RKO (cell line): ENCODE measurements at places on chromosomes 13 and 19.

- DNase-seq, result no peak
These were observed 8.4 kb downstream of the NAPA start for GRCh38 chr19:47506459-47506858.

GRCh38 chr19:22606212-22606553, 27.9 kb upstream of the ZNF492 start:
- no peak for DNase-seq

- no peak for DNase-seq
These were observed 29.3 kb upstream of the ATP1A3 start for GRCh38 chr19:42023121-42023942.

GRCh38 chr13:111480503-111480902, 160.1 kb downstream of the TEX29 start:
- no peak for DNase-seq

DNA sequence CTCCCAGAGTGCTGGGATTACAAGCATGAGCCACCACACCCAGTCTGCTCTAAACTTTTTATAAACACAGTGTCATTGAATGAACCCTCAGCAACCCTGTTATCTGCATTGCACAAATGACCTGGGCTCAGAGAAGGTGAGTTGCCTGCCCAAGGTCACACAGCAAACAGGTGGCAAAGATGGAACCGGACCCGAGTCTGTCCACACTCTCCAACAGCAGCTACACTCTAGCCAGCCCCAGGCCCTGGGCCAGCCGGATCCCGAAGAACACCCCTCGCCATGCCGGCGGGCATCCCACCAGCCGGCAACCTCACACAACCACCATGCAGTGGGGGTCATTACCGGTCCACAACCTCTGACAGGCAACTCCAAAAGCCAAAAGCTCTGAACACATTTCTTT, 14.5 kb downstream of the ERCC2 start:
- DNase-seq, result no peak

DNA sequence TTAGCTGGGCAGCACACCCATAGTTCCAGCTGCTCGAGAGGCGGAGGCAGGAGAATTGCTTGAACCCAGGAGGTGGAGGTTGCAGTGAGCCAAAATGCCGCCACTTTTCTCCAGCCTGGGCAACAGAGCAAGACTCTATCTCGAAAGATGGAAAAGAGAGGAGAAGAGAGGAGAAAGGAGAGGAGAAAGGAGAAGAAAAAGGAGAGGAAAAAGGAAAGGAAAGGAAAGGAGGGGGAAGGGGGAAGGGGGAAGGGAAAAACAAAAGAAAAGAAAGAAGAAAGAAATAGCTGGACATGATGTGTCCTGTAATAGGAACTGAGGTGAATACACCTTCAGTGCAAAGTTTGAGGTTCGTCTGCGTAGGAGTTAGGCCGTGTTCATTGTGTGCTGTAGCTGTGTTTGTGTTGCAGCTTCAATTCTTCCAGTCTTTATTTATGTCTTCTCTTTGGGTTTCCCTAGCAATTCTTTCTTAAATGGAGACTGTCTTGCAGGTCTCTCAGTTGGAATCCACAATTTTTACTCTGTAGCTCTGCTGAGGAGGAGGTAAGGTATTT, 13.4 kb downstream of the ZNF607 start:
- DNase-seq, result no peak

DNA sequence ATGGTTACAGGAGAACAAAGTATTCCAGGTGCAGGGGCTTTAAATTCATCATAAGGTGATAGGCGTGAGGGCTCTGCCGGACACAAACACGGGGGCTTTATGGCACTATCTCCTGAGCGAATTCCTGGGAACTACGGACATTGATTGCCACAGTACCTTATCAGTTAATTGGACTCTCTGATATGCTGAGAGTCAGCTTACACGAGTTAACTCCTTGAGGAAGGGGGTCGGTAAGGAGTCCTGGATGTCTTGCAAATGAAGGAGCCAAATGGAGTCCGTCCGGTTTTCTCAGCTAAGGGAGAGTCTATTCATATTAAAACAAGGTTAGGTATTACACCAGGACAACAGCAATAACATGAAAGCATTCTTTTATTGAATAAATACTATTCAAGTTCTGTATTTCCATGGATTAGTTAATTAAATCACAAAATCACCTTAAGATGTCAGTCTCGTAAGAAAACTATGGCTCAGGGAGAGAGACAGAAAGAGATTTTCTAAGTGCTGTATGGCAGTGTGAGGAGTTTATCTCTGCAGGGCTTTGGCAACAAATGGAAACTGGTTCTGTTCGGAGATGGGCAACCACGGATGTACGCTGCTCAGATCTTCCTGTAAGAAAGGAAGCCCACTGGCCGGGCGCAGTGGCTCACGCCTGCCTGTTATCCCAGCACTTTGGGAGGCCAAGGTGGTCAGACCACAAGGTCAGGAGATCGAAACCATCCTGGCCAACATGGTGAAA, 26.2 kb upstream of the HIF3A start:
- no peak for DNase-seq

- no peak for DNase-seq
These were observed at the start of gene NOVA2 for GRCh38 chr19:45973553-45974338. Gene NOVA2 (minus strand): TSS chr19:45973865. CDS start chr19:45973351, 514 bp downstream.

GRCh38 chr19:42831221-42832019, 48.1 kb downstream of the PSG1 start:
- DNase-seq, result no peak

DNA sequence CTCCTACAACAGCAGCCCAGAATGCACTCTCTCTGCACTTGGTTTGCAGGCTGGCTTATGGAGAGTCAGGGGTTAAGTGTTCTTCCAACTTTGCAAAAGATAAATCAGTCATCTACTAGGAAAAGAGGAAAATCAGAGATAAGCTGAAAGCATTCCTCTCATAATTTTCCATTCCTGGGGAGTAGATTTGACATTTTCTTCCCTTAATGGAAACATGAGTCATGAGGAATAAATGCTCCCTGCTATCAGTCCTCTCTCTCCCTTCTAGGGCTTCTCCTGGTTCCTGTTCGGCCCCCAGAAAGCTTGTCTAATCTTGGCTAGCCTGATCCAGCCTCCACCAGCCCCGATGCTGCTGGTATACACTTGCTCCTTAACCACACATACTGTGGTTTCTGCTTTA, 28.4 kb upstream of the ENOX1 start:
- DNase-seq, result no peak

GRCh38 chr19:30074741-30075715, 133.0 kb downstream of the URI1 start:
- peak; percentile 37 for DNase-seq

DNA sequence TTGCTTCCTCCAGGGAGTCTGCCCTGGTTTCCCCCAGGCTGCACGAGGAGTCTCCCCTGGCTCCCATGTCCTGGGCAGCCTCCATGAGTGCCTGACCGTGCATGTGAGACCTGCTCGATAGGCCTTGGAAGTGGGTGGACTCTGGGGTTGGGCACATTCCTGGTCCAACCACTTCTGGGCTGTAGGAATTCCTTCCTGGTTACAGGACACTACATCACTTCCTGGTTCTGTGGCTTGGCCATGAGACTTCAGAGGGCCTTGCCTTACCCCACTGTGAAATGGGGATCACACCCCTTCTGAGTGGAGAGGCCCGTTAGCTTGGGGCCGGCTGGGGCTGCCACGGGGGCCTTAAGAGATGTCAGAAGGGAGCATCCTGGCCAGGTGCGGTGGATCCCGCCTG, 4.0 kb upstream of the ZNF628 start:
- peak; percentile 76 for DNase-seq

DNA sequence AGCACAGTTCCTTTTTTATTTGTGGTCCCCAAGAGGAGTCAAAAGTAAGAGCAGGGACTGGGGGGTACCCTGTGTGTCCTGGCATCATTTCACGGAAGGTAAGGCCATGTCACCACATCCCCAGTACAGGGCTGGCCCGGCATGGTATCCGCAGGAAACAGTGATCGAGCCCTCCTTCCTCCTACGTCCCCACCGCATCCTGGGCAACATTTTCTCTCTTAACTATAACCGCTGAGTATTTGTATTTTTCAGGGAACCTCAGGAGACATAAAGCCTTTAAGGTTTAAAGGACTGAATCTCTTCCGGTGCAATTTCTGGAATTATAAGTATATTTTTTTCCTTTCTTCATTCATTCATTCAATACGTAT, 13.6 kb upstream of the LATS2 start:
- no peak for DNase-seq

DNA sequence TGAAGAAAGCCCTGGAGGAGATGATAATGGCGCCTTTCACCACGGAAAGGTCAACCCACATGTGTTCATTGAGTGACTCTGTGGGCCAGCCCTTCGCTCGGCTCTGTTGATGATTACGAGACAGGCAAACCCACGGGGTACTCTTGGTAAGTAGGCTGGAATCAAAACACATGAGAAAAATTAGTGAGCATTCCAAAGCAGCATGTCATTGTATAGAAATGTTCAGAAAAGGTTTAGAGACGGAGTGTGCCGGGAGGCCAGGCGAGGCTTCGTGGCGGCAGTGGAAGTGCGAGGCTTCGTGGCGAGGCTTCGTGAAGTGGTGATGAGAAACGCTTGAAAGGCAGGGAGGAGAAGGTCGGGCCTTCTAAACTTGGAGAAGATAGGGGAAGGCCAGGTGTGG, 144.3 kb downstream of the ZNF536 start:
- no peak for DNase-seq

GRCh38 chr19:32104153-32104849, 241.1 kb upstream of the ZNF507 start:
- DNase-seq, result peak; percentile 47

GRCh38 chr19:19077103-19077502, 13.3 kb downstream of the SLC25A42 start:
- DNase-seq, result no peak

DNA sequence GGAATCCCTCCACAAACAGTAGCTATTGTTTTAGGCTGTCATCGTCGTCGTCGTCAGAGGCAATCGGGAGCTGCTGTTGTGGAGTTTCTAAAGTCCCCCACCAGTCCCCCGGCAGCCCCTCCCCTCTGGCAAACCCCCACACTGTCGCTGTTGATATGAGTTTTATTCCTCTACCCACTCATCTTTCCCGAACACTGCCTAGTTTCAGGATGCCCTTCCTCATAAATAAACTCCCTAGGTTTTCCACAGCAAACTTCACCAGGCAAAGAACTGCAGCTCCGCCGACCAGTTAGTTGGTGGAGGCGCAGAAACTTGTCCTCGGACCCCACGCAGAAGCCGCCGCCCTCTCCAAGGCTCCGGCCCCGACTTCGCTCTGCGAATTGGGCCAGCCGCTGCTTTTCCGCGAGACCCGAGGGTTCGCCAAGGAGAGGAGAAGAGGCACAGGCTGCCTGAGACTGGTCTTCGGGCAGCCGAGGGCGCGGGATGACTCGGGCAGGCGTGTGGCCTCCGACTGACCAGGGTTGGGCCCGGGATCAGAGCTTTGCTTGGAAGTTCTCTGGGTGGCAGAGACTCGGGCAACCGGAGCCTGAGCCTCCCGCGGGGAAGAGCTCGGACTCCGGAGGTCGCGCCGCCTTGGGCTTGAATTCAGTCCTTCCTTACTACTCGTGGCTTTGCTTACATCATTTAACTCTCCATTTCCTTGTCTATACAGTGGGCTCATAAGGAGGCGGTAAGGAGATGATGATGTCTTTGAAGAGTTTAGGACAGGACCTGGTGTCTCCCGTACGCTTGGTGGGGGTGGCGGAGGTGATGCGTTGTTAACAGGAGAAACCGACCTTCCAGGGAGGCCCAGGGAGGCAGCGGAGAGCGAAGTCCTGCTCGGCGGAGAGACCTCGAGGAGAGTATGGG, 7.9 kb downstream of the PDX1 start:
- DNase-seq, result no peak

- peak; percentile 1 for DNase-seq
These were observed 650.8 kb upstream of the PCDH9 start for GRCh38 chr13:67880916-67881315.

- DNase-seq, result peak; percentile 67
These were observed 171.4 kb downstream of the OXGR1 start for GRCh38 chr13:96822895-96823294.

DNA sequence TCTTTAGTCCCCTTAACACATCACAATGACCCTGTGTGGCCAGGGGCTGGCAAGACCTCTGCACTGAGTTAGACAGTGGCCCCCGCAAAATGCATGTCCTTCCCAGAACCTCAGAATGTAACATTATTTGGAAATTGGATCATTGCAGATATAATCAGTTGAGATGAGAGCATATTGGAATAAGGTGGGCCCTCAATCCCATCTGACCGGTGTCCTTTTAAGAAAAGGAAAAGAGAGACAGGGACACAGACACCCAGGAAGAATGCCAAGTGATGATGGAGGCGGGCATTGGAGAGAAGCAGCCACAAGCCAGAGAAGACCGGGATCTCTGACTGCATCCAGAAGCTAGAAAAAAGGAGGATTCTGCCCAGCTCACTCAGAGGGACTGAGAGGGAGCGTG, 1.8 kb downstream of the FAM187B start:
- no peak for DNase-seq

GRCh38 chr19:51125421-51126075, 842 bp downstream of the SIGLEC9 start:
- DNase-seq, result no peak

- DNase-seq, result peak; percentile 48
These were observed 671 bp downstream of the ZDHHC20 start for GRCh38 chr13:21458451-21458812.

- peak; percentile 35 for DNase-seq
These were observed 29.1 kb downstream of the KCNC3 start for GRCh38 chr19:50300051-50300450.

DNA sequence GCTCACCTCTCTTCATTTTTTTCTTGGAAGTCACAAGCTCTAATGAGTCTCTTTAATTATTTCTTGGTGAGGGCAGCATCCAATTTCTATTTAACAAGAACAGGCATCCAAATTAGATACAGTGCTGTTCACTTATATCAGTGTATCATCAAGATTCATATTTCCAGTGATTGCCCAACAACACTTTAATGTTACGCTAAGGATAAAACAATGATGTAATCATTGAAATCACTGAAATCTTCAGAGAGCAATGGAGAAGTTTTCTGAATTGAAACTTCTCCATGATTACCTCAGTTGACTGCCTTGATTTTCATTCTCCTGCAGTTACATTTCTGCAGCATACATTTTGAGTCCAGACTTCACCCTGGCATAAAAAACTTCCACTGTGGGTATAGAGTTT, 17.1 kb upstream of the LRCH1 start:
- no peak for DNase-seq

DNA sequence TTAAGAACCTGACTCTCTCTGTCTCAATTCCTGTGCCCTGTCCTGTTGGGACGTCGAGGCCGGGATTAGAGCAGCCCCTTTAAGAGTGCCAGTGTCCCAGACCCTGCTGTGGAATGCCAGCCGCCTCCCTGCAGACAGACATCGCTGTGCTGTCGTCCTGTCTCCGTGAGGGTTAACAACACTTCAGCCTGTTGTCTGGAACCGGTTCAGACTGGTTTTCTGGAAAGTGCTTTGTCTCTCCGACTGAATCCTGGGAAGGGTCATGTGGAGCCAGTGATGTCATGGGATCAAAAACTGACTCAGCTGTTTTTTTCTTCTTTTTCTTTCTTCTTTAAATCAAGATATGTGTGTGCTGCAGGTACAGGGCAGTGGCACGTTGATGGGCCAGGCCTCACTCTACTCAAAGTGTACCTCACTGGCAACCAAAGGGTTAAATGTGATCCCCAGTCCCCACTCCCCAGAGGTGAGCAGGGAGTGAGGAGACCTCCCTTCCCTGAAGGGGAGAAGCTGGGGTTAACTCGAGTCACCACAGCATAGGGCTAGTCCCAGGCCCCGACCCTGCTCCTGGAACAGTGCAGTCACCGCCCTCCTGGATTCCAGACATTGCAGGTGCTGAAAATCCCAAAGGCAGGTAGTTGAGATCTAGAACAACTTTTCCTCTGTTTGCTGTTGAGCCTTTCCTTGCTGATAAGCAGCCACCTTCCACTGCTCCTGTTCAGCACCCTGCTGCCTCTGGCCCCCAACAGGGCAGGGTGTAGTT, 50.8 kb downstream of the TSSK6 start:
- DNase-seq, result no peak
